ENCODE measurements at places on chromosomes 11 and 22. TPM values are rescaled to one million over a fixed set of nuclear protein-coding genes. Genes with fewer than 3 reads are reported as not detected.

- no peak for DNase-seq
Observed at GRCh38 chr11:119107538-119108145, 498 bp downstream of the C2CD2L start.

- DNase-seq: no peak
Observed at GRCh38 chr11:10566257-10566957, 2.1 kb downstream of the LYVE1 start.

DNA sequence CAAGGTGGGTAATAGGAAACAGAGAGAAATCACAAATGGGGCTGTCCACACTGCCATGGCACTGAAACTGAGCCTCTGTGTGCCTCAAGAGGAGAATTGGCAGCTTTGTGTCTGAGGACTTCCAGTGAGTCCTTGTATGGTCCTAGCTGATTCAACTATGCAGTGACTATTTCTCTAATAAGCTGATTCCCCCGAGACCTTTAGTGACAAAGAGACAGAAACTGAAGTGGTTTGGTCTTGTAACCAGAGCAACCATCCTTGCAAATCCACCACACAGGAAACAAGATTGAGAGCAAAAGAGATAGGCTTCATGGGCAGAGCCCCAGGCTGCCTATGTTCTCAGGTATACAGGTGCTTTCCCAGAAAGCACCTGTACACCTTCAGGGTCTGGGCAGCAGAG lies 1038.5 kb downstream of the NTM start:
- DNase-seq: no peak

GRCh38 chr11:71309181-71309580 lies 56.8 kb upstream of the SHANK2 start:
- DNase-seq: no peak

DNA sequence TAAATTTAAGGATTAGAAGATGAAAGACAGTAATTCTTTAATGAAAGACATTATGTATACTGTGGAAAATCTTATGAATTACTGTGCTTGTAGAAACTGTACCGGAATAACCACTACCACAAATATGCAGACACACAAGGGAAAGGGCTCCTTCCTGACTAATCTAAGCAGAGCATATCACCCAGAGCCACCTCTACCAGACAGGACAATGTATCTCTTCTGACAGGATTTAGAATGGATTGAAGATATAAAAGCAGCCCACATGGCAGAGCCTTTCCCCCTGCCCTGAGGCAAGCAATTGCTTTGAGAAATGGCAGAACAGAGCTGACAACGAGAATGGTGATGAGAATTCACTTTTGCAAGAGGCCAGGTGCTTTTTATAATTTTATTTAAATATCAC lies 144.1 kb downstream of the NOX4 start:
- no peak for DNase-seq

DNA sequence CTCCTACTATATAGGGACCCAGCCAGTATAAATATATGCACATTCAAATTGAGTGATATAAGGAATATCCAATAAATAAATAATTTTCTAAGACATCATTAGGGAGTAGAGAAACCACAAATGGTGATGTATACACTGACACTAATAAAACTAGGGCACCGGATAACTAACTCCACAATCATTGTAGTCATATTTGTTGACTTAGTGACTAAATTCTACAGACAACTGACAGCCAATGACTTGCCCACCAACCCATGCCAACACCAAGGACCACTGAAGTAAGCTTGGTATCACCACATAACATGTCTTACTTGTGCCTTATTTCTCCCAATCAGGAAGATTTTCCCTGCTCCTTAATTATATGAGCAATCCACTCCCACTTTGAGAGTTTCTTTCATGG lies 139.6 kb upstream of the TRPC6 start:
- no peak for DNase-seq

DNA sequence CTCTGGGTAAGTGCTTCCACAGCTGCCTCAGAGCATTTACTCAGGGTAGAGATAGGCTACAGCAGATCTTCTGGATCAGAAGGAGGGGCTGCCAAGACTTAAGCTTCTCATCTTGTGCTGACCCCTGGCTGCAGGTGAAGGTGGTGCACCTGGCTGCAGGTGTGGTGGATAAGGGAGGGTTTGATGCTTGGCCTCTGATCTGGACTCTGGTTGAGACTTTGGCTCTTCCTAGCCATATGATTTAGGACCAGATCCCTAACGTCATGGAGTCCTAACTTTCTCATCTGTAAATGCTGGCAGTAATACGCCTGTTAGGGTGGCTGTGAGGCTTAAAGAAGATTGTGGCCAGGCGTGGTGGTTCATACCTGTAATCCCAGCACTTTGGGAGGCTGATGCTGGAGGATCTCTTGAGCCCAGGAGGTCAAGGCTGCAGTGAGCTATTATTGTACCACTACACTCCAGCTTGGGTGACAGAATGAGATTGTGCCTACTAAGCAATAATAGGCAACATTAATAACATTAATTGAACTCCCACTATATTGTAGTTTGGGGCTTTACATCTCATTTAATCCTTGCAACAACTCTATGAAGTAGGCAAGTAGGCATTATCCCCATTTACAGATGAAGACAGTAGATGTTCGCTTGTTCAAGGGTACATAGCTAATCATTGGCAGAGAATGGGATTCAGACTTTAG lies 10.7 kb downstream of the DTX4 start:
- no peak for DNase-seq

- no peak for DNase-seq
Observed at GRCh38 chr11:66077927-66078326, 7.9 kb downstream of the PACS1 start.

TSGA10IP gene
- not detected for total RNA-seq

OR5M3 gene
- total RNA-seq: not detected

- no peak for DNase-seq
Observed at GRCh38 chr22:33288078-33288477, 229.9 kb upstream of the SYN3 start.

- no peak for DNase-seq
Observed at GRCh38 chr11:95913830-95914615, 9.9 kb downstream of the MTMR2 start.

SCUBE2 gene
- total RNA-seq: 0.61 TPM

OR56A1 gene
- total RNA-seq: 0.04 TPM

- no peak for DNase-seq
Observed at GRCh38 chr11:117384045-117384444, 56.4 kb downstream of the CEP164 start.

GRCh38 chr11:32895471-32895870 lies 2.9 kb downstream of the QSER1 start:
- DNase-seq: no peak

GRCh38 chr11:16880184-16880801 lies 133.9 kb downstream of the PLEKHA7 start:
- no peak for DNase-seq

- no peak for DNase-seq
Observed at GRCh38 chr11:115287266-115287665, 216.9 kb downstream of the CADM1 start.

DNA sequence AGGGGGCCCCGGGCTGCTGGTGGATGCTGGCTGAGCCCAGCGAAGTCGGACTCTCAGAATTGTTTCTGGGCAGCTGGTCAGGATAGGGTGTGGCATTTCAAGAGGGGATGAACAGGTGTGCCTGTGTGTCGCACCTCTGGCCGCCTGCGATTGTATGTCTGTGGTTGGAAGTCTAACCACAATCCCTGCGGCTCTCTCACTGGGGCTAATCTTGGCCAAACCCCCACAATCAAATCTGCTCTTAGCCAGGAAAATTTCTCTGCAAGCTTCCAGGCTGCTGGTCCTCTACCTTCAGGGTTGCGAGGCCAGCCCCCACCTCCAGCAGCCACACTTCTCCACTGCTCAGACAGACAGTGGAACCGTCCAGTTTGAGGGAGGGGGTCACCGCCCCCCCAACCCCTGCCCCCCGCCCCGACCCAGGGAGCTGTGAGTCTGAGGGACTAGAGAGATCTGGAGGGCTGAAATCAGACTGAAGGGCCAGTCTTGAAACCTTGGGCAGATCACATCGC lies 953 bp downstream of the ATG16L2 start:
- DNase-seq: no peak

ANO9 gene
- total RNA-seq: 69.3 TPM

DNA sequence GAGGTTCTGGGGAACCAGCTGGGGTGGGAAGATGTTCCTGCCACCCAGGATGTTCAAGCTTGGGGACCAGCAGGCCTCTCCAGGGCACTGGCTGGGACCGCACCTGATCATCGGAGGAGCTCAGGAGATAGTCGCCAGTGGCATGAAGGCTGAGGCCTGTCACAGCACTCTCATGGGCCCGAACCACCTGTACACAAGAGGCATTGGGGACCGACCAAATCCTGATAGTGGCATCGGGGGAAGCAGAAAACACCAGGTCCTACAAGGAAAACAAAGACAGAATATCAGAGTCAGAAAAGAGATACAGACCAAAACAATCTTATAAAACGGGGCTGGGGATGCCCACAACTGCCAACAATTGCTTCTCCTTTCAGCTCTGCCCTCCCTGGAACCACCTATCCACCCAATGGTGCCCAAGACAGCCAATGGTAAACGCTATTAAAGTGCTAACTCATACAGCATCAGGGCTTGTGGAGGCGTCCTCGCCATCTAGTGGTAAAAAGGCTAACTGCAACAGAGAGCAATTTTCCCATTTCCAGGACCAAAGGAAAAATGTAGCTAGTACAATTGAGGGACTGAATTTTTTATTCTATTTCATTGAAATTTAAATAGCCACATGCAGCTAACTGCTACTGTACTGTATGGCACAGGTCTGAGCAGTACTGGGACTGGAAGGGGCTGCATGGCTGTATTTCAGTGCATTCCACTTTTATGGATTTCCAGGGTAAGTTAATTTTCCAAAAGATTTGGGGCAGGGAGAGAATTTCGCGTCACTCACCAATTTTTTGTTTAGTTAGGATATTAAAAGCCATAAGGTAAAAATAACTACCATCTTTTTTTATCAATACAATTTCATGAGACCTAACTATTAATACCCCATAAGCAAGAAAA lies 7.1 kb downstream of the PRPF19 start:
- DNase-seq: no peak

GRCh38 chr11:64226507-64227051 lies 505 bp downstream of the NUDT22 start:
- DNase-seq: peak; percentile 88

ASPHD2 gene
- total RNA-seq: 15.1 TPM

GRCh38 chr11:14742849-14743559 lies 99.4 kb downstream of the PDE3B start:
- no peak for DNase-seq

Measured in activated naive CD4-positive, alpha-beta T cell treated with anti-CD3 and anti-CD28 coated beads, Interleukin-2, amount 50 U/mL, for 72 hours (primary cell).